Endothelial cell (in vitro differentiated cells): ENCODE measurements at places on chromosomes 5 and 9. TPM values are rescaled to one million over a fixed set of nuclear protein-coding genes. Genes with fewer than 3 reads are reported as not detected.

The UNC5A gene
- not detected for total RNA-seq

The LCN9 gene
- not detected for total RNA-seq

The GLDC gene
- 29.1 TPM for total RNA-seq

The PCDHB6 gene
- total RNA-seq: 1.1 TPM

The DDX4 gene
- total RNA-seq: not detected

The PTPN3 gene
- total RNA-seq: 0.62 TPM

The HCN1 gene
- not detected for total RNA-seq

The RAB3C gene
- total RNA-seq: 16.1 TPM

The SPINK4 gene
- total RNA-seq: not detected

The ACTBL2 gene
- not detected for total RNA-seq

The PCDHGA5 gene
- total RNA-seq: 2.4 TPM

The ZBTB5 gene
- total RNA-seq: 9.0 TPM

- H3K36me3 ChIP-seq: no peaks in the 10 kb centered on the region
- no peak for DNase-seq
- no peak overlapping the region for H3K4me3 ChIP-seq
- H3K4me1 ChIP-seq: no peaks in the 10 kb centered on the region
These were observed 1259.0 kb upstream of the NUDT12 start for GRCh38 chr5:104821606-104822005.

GRCh38 chr9:133226219-133227171 is 17.4 kb upstream of the OBP2B start:
- no peaks in the 10 kb centered on the region for H3K27me3 ChIP-seq
- H3K36me3 ChIP-seq: no peaks in the 10 kb centered on the region
- H3K4me3 ChIP-seq: no peak overlapping the region
- peaks cover 11% of the 10 kb centered on the region for H3K4me1 ChIP-seq
- H3K27ac ChIP-seq: no peak overlapping the region

- H3K27me3 ChIP-seq: no peaks in the 10 kb centered on the region
- H3K4me3 ChIP-seq: no peak overlapping the region
- no peaks in the 10 kb centered on the region for H3K4me1 ChIP-seq
- H3K27ac ChIP-seq: no peak overlapping the region
- no peaks in the 10 kb centered on the region for H3K36me3 ChIP-seq
These were observed 117.6 kb upstream of the ATP10B start for GRCh38 chr5:160969645-160970044.

- H3K4me1 ChIP-seq: no peaks in the 10 kb centered on the region
- peaks cover 2% of the 10 kb centered on the region for H3K27me3 ChIP-seq
- no peak overlapping the region for H3K4me3 ChIP-seq
- H3K36me3 ChIP-seq: no peaks in the 10 kb centered on the region
- H3K27ac ChIP-seq: no peak overlapping the region
These were observed 43.9 kb upstream of the TEX48 start for GRCh38 chr9:114725930-114726329.

DNA sequence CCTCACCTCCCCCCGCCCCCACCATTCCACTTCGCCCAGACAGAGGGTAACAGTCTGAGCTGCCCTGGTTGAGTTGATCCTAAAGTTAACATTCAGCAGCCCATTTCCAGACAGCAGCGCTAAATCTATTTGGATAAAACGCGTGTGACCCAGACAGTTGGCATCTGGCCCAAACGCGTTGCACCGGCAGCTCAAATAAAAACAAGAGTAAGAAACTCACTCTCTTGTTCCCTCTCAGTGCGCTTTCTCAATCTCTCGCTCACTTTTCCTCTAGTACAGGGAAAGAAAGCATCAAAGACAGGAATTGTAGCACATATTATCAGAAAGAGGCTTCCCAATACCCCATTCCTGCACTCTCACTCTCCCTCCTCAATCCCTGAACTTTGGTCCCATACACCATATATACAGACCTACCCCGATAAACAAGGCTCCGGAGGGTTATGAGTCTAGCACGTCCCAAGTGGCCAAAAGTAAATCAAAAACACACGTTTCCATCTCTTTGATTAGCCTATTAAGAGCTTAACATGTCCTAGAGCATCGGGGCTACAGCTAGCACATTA is 1.3 kb downstream of the ADAMTS6 start:
- no peaks in the 10 kb centered on the region for H3K36me3 ChIP-seq
- no peak overlapping the region for H3K27ac ChIP-seq
- DNase-seq: peak; percentile 7
- peaks cover 13% of the 10 kb centered on the region for H3K4me1 ChIP-seq

GRCh38 chr9:16960084-16960483 is 89.6 kb upstream of the BNC2 start:
- H3K4me3 ChIP-seq: no peak overlapping the region
- no peaks in the 10 kb centered on the region for H3K4me1 ChIP-seq
- no peak overlapping the region for H3K27ac ChIP-seq
- no peak for DNase-seq
- peaks cover 1% of the 10 kb centered on the region for H3K27me3 ChIP-seq
- no peaks in the 10 kb centered on the region for H3K36me3 ChIP-seq

GRCh38 chr9:76756941-76757673 is 7.1 kb upstream of the PCA3 start:
- no peaks in the 10 kb centered on the region for H3K4me1 ChIP-seq
- no peak overlapping the region for H3K27ac ChIP-seq
- DNase-seq: no peak
- no peak overlapping the region for H3K4me3 ChIP-seq

DNA sequence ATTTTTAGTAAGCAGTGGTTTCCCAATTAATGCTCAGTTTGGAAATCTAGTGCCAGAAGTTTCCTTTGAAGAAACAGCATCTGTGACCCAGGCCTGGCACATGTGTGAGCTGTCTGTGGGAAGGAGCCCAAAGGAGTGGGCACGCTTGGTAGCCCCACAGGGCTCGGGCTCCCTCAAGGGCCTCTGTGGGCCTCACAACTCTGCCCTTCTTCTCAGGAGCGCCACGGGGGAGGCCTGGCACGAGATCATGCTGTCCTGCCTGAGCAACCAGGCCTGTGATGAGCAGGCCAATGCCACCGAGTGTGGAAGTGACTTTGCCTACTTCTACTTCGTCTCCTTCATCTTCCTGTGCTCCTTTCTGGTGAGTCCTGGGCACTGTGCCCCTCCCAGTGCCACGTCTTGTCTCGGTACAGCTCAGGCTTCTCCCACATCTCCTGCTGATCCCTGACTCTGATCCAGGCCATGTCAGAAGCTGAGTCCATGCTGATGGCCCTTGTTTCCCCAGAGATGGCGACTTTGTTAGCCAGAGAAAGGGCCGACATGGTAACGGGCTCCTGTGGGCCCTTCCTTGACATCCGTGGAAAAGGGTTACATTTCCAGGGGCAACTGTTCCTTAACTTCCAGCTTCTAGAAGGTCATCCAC is 200.4 kb downstream of the CACNA1B start:
- no peaks in the 10 kb centered on the region for H3K4me1 ChIP-seq
- H3K36me3 ChIP-seq: peaks cover 16% of the 10 kb centered on the region

DNA sequence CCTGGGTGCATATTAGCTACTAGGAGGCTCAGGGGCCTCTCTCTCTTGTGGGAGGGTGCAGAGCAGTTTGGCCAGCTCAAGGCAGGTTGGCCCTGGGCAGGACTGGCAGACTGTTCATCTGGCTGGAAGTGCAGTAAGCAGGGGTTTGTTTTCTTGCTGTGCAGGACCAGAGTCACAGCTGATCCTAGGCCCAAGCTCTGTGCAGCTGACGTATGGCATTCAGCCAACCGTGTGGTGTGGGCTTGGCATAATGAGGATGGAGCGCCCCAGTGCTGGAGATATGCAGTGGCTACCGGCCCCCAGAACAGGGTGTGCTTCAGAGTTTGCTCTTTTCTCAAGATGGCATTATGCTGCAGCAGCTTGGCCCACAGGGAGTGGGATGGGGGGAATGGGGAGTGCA is 31.0 kb upstream of the PHF24 start:
- no peak for DNase-seq
- H3K4me3 ChIP-seq: no peak overlapping the region
- no peaks in the 10 kb centered on the region for H3K4me1 ChIP-seq
- peaks cover 5% of the 10 kb centered on the region for H3K27me3 ChIP-seq
- no peak overlapping the region for H3K27ac ChIP-seq

- peaks cover 13% of the 10 kb centered on the region for H3K4me1 ChIP-seq
- H3K4me3 ChIP-seq: peak overlapping the region; percentile 99
- H3K27me3 ChIP-seq: peaks cover 4% of the 10 kb centered on the region
- peak overlapping the region; percentile 17 for H3K27ac ChIP-seq
- peaks cover 8% of the 10 kb centered on the region for H3K36me3 ChIP-seq
These were observed 2.0 kb downstream of the CLK4 start for GRCh38 chr5:178624631-178625546.
